Stimulated activated CD8-positive, alpha-beta memory T cell treated with anti-CD3 and anti-CD28 coated beads, Interleukin-4, amount 100 ng/mL, for 1 hour (primary cell): ENCODE measurements at places on chromosomes 3 and 15.

DNA sequence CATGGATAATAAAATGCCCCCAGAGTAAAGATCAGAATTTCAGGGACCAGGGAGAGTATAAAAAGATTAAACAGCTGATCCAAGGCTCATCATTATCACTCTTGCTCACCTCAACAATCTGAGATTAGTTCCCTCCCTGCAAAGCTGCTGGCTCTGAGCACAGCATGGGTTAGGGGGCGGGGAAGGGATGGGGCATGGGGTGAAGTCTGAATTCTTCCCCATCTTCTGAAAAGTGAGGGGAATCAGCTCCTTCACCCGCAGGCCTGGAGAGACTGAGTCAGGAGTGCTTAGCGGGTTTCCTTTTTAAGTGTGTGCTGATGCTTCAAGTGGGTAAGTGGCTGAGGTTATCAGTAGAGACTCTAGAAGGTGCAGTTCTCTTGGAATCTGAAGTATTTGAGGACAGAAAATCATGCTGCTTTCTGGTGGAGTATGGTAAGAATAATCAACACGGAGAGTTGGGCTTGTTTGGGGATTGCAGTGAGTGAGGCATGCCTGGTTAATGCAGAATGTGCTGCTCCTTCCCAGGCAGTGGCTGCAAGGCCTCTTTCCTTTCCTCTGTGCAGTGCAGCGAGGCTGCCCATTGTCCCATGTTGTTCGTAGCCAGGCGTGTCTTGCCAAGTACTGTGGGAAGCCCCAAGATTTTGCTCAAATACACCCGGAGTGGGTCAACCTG, 59.2 kb upstream of the TRAK1 start:
- DNase-seq = no peak

- DNase-seq = no peak
Observed at GRCh38 chr3:142053244-142053643, 96.1 kb downstream of the TFDP2 start.

DNA sequence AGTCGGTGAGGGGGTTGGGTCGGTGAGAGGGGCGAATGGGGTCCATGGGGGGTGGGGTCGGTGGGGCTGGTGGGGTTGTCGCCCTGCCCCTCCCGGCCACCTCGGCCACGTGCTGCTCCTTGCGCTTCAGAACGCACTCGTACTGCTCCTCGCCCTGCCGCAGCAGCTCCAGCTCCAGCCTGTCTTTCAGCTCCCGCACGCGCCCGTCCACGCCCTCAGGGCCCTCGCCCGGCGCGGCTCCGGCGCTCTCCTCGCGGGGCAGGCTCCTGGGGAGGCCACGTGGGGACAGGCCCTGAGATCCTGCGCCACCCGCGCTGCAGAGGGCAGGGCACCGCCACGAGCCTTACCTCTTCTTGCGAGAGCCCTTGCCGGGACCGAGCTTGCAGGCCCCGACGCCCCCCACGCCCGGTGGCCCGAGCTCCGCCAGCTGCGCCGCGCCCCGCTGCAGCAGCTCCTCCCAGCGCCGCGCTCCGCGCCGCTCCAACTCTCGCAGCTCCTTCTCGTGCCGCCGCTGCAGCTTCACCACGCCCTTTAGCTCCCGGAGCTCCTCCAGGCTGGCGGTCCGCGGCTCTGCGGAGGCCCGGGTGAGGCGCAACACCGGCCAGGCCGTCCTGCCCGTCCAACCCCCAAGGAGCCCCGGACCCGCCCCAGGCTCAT, 8.2 kb upstream of the ANKRD63 start:
- DNase-seq = no peak

DNA sequence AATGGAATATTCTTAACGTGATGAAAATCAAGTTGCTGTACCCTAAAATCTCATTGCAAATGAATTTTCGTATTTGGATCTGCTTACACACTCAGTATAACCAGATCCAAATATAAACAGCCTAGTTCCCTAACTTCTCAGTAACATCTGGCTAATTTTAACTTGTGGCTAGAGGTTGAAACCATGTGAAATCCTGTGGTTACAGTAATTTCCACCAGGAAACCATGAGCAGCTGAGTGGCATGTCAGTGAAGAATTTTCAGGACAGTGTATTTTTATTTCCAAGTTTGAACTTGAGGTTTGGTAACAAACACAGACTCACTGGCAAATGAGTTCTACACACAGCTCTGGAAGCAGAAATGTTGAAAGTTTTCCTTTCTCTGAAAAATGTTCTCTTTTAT, 754.1 kb downstream of the NR2F2 start:
- DNase-seq = no peak

DNA sequence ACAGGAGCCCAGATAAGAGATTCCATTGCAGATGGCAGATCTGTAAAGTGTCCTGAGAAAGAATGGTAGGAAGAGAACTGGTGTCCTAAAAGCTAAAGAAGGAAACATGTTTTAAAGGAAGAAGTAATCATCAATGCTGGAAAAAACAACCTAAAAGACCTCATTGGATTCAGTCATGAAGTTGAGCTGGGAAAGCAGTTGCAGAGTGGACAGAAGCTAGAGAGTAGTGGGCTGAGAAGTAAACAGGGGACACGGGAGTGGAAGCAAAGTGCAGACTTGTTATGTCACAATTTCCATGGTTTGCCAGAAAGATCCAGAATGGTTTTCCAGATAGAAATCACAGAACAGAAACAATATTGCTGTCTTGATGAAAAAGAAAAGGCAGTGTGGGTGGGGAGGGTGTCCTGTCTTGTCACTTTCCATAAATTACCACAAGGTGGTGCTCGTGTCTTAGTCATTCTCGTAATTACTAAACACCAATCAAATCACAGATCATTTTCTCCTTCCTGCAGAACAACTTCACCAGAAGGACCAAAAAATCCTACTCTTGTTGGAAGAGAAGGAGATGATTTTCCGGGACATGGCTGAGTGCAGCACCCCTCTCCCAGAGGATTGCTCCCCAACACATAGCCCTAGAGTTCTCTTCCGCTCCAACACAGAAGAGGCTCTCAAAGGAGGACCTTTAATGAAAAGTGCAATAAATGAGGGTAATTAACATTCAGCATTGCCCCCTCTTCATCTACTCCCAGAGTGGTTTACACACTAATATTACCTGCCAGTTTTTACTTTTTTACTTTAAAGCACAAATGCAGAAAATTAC, 64.5 kb downstream of the KLHL25 start:
- no peak for DNase-seq

GRCh38 chr3:78614486-78614885, 1153.3 kb downstream of the ROBO1 start:
- no peak for DNase-seq

DNA sequence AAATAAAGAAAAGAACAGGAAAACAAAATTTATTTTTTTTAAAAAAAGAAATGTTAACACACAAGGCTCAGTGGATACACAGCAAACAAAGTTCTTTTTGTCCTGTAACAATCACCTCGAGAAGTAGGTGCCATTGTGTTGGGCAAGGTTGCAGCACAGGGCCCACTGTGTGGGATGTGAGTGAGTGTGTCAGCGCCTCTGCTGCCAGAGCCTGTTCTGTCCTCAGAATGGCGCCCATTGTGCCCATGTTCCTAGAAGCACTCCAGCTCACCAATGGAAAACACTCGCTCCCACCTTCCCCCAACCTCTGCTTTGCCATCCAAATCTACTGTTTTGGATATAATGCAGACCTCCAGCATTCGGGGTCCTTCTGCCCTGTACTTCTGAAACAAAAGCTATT, 84.9 kb upstream of the CLDN18 start:
- no peak for DNase-seq

DNA sequence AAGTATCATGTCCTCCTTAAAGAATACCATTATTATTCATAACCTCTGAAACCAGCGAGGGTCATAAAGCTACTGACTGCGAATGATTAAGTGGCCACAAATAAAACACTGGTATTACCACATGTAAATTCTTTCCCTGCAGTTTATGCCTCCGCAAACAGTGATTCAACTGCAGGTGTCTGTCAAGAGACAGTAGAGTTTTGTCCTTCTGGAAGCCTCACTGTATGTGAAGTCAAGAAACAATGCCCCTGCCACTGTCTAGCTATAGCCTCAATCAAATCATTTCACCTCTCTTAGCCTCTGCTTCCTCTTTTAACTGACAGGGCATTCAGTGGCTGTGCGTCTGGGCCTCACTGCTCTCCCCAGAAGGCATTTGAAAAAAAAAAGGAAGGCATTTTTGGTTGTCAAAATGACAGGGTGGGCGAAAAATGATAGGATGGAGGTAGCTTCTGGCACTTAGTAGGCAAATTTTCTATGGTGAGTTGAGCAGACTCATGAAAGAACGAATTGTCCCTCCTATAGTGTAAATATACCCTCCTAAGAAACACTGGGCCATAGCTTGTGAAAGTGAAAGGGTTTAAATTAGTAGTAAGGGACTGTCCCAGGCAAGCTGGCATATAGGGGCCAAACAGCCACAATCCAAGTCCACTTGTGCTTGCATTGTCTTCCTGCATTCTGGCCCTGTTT, 66.7 kb downstream of the FILIP1L start:
- no peak for DNase-seq

- DNase-seq = no peak
Observed at GRCh38 chr3:21750831-21751391, at the start of gene ZNF385D. Gene ZNF385D (minus strand): TSS chr3:21751210. CDS start chr3:21750916, 294 bp downstream.

DNA sequence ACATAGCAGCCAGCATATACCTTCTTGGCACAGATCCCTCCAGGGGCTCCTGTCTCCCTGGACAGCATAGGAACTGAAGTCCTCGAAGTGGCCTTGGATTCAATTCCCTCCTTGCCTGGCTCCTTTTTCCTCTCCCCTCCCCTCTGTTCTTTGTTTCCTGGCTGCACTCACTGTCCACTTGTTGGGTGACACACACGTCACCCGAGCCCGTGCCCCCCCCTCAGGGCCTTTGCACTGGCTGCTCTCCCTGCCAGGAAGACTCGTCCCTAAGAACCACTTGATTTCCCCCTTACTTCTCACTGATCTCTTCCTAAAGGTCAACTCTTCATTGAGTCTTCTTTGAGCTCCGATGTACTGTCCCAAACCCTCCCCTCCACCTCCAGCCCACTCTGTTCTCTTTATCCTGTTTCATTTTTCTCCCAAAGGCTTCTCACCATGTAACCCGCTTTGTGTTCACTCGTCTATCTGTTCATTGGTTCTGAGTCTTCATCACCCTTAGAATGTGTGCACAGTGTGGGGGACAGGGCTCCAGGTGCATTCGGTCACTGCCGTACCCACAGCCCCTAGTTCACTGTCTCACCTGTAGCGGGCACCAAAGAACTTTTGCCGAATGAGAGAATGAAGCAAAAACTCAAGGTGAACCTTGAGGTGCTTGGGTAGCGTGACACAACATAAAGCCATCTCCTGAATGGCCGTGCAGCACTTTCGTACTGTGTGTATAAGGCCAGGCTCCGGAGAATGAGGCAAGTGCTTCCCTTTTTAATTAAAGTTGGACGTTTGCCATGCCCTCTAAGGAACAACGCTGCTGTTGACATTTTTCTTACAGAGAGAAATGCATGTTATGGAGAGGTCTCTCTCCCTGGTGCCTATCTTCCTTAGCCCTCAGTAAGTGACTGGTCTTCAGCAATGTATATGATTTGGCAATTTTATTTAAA, 74.0 kb downstream of the CHRNA7 start:
- DNase-seq = no peak

DNA sequence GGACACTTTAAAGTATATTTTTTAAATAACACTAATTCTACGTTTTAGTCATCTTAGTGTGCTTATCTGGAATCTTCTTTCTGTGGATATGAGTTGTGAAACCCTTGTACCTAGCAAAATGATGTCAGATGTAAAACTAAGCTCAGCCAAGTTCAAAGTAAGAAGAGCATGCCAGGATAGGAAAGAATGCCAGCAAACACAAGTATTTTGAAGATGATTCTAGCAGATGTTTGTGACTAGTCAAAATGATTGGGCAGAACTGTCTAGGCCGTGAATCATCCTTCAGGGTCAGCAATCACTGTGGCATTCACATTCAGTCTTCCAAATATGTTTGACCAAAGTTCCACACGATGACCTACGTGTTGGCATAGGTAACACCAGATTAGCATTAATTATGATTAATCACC, 5.4 kb upstream of the PLOD2 start:
- no peak for DNase-seq

DNA sequence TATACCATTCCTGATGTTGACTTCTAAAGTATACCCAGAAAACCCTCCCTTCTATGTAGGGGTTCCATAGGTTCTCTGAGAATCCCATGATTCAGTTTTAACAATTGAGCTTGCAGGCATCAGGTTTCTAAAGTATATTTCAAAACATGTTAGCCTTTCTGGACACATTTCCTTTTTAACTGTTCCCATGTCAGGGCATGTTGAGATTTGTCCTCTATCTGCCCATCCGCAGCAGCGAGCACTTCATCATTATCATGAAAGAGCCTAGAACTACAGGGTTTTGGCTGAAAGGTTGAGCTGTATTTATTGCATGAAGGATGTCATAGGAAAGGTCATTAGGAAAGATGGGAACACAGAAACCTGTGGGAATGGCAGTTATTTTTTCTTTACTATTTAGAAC, 201.1 kb upstream of the BHLHE40 start:
- DNase-seq = no peak

DNA sequence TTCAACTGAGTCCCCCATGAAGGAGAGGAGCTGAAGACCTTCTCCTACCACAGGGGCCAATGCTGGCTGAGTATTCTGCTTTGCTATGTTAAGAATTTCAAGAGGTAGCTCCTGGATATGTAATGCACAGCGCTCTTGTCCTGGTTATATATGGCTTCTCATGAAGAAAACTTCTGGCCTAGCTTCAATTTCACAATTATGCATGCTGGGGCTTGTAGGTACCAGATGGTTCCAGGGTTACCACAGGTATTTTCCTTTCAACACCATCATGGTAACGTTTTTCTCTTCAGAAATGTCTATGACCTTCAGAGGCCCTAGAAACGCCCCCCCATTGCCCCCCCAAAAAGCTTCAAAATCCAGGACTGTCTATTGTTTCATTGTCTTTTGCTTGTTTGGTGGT, 311.7 kb upstream of the ICE2 start:
- no peak for DNase-seq

- DNase-seq = no peak
Observed at GRCh38 chr15:69132977-69133861, 27.2 kb upstream of the GLCE start.

- DNase-seq = no peak
Observed at GRCh38 chr3:127733781-127734180, 61.0 kb downstream of the ABTB1 start.

DNA sequence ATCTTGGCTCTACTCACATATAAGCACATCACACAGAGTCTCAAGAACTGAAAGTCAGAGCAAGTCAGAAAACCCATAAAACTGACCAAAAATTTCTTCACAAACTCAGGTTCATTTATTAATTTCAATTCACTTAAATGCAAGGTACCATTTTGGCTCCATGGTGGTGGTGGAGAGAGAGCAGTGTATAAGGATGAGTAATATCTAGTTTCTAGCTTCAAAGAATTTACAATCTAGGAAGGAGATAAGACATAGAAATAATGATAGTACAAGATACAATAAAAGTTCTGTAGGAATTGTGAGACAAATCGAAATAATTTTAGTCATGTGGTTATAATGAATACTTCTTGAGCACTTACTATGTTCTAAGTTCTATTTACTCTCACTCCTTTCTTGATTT, 6.7 kb upstream of the TP53BP1 start:
- DNase-seq = no peak

- DNase-seq = no peak
Observed at GRCh38 chr3:145134738-145135137, 1026.2 kb downstream of the PLOD2 start.

DNA sequence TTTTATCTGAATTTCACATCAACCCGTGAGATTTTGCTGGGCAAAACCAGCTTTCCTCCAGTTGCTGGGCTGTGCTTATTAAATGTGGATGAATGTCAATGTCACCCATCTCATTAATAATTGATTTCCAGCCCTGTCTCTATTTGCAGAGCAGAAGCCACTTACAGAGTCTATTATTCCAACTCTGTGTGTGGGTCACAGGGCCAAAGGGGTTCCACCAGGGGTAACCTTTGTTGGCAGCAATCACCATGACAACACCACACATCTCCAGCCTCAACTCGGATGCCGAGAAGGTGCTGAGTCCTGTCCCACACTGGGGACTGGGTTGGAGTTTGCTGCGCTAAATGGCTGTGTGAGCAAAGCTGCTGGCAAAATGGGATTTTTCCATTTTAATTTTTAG, 51.1 kb upstream of the WNT5A start:
- no peak for DNase-seq
